Nucleus accumbens (tissue), 56 donors: ENCODE measurements at places on chromosomes 16 and 17.

DNA sequence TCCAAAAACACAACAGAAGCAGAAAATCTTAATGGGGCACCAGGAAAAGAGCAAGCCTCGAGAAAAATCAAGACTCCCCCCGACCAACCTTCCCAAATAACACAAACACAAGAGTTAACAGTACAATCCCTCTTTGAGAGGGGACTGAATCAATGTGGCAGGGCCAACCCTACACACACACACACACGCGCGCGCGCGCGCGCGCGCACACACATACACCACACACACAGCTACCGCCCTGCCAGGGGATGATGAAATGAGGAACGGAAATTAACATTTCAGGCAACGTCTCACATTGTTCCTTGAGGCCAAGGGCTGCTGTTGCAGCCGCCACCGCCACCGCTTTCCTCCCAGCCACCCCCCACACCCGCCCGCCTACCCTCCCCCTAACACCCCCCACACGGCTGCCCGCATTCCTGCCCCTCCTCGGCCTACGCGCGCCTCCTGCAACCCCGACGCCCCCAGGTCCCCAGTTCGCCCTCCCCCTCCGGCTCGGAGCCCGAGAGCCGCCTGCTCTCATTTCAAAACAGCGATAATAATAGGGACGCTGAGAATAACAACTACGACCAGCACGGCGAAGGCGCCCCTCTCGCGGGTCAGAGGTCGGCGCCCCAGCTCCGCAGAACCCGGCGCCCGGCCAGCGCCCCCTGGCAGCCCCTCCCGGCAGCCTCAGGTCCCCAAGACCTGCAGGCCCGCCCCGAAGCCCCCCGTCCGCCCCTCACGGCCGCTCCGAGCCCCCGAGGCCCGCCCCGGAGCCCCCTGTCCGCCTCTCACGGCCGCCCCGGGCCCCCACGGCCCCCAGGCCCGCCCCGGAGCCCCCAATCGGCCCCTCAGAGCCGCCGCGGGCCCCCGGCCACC is 1.1 kb downstream of the ANKRD11 start:
- DNase-seq = peak; percentile 42

DNA sequence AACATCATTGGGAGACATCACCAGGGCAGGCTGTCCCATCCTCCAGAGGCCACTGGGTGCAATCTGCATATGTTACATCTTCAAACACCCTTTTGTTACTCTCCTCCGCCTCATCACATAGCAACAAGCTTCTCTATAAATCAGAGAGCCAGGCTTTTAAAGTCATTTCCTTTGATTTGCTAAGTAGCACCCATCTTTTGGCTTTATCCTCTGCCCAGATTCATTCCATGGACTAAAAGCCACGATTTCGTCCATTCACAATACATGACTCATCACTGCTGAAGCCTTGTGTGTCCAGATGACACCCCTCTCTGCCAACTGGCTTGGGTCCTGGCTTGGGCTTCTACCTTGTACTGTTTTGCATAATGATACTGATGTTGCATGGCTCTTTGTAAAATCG is 2.0 kb upstream of the KRT38 start:
- no peak for DNase-seq

GRCh38 chr17:16929035-16929680 is 42.8 kb downstream of the TNFRSF13B start:
- no peak for DNase-seq

DNA sequence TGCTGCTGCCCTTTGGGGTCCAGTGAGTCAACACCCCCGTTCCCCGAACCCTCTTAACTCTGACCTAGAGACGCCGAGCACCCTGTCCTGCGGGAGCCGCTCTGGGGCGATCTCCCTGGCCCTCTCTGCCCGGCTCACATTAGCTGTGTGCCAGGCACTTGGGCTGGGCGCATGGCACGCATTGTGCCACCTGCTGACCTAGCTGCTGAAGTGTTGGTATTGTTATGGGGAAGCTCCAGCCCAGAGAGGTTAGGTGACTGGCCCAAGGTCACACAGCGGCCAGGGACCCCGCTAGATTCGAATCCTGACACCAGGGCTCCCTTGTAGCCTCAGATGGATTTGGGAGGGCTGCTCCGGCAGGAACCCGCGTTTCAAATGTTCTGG is 1.1 kb downstream of the HSD17B1 start:
- no peak for DNase-seq

- no peak for DNase-seq
These were observed 532.7 kb upstream of the CDH8 start for GRCh38 chr16:62568926-62569325.

DNA sequence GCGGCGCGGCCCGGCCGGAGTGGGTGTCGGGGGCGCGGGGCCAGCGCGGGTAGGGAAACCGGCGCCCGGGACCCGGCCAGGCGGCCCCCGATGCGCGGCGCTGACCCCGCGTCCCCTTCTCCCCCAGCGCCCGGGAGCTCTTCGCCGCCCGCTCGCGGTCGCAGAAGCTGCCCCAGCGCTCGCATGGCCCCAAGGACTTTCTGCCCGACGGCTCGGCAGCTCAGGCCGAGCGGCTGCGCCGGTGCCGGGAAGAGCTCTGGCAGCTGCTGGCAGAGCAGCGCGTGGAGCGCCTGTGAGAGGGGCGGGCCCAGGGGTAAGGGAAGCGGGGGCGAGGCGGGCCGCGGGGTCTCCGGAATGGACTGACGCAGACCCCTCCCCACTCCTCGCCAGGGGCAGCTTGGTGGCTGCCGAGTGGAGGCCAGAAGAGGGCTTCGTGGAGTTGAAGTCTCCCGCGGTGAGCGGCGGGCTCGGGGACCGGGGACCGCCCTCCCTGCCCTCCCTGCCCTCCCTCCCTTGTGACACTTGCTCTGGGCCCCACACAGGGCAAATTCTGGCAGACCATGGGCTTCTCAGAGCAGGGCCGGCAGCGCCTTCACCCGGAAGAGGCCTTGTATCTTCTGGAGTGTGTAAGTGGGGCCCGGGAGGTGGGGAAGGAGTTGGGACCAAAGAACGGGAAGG is 430 bp downstream of the TSEN54 start:
- no peak for DNase-seq

- no peak for DNase-seq
These were observed 15.9 kb downstream of the FAM83G start for GRCh38 chr17:18988546-18989173.

GRCh38 chr16:23895052-23895451 is 59.3 kb downstream of the PRKCB start:
- no peak for DNase-seq

- no peak for DNase-seq
These were observed 362.8 kb downstream of the PMP22 start for GRCh38 chr17:14902297-14902696.

DNA sequence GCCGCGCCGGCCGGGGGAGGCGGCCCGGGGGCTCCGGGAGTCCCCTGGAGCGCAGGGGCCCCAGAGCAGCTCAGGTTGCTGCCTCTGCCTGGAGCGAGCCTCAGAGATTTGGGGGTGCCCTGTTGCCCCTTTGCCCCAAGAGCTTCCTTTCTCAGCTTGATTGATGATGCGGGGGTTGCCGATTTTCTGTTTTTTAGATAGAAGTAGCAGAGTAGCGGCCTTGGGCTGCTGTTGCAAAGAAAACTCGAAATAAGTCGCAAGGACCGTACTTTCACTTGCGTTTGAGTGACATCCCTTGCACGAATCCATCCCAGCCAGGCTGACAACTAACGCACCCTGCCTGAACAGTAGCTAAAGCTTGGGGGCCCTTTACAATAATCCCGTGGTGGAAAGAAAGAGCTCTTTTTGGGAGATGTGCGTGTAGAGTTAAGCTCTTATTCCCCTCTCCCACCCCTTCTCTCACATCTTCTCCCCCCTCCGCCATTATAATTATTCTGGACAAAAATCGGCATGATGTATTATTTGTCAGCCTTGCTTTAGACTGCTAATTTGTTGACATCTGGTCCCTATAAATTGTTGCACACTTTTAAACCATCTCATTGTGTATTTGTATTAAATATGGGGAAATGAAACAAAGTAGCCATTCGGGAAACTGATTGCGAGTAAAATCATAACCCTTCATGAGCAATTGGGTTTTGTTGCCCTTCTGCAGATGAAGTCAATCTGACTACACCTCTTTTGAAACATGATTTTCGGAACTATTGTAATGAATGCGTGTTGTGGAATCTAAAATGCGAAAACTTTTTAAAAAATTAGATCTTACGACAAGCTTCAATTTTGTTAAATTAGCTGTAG is 873 bp downstream of the USP10 start:
- no peak for DNase-seq

- no peak for DNase-seq
These were observed 22.7 kb downstream of the HAPSTR1 start for GRCh38 chr16:9114112-9114511.

DNA sequence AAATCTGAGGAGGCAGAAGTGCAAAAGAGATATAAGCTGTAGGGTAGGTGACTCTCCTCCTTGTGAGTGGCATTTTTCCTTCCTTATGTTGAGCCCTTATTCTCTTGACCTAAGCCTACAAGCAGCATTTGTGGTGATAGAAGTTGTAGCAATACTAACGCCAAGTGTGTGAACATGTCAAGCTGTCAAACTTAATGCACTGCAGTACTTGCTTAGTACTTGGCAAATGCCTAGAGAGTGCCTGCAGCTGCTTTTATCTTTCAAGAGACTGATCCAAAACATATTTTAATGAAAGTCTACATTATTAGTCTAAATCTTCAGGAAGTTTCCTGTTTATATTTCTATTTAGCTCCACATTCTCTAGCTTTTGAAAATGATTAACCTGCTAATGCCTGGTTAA is 83.2 kb downstream of the CNTNAP4 start:
- no peak for DNase-seq

DNA sequence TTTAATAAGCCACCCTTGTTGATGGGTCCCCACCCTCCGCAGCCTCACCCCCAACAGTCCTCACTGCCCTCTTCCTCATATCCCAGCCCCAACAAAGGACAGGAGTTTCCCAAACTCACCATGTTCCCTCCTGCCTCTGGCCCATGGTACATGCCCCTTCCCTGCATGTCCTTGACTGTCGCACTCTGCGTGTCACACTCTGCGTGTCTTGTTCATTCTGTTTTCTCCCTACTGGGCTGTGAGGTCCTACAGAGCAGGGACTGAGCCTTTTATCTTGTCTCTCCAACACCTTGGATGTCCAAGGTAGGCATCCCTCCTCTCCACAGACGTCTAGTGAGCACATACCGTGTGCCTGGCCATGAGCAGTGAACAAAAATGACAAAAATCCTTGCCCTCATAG is 154.7 kb downstream of the SOCS1 start:
- no peak for DNase-seq

DNA sequence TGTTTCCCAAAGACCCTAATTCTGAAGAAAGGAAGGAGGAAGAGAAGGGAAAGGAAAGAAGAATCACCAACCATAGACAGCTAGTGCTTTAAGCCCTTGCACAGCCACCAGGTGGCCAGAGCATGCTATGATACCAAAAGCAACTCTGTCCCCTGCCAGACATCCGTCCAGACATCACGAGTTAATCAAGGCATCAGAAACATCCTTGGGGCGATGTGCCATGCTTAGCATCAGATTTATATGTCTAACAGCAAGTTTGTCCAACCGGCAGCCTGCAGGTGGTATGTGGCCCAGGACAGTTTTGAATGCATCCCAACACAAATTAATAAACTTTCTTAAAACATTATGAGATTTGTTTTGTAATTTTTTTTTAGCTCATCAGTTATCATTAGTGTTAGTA is 2.9 kb upstream of the CRYBA1 start:
- no peak for DNase-seq

- DNase-seq = no peak
These were observed 57.6 kb downstream of the YPEL2 start for GRCh38 chr17:59389066-59389465.

GRCh38 chr17:27596566-27597187 is 34.3 kb upstream of the LGALS9 start:
- no peak for DNase-seq

DNA sequence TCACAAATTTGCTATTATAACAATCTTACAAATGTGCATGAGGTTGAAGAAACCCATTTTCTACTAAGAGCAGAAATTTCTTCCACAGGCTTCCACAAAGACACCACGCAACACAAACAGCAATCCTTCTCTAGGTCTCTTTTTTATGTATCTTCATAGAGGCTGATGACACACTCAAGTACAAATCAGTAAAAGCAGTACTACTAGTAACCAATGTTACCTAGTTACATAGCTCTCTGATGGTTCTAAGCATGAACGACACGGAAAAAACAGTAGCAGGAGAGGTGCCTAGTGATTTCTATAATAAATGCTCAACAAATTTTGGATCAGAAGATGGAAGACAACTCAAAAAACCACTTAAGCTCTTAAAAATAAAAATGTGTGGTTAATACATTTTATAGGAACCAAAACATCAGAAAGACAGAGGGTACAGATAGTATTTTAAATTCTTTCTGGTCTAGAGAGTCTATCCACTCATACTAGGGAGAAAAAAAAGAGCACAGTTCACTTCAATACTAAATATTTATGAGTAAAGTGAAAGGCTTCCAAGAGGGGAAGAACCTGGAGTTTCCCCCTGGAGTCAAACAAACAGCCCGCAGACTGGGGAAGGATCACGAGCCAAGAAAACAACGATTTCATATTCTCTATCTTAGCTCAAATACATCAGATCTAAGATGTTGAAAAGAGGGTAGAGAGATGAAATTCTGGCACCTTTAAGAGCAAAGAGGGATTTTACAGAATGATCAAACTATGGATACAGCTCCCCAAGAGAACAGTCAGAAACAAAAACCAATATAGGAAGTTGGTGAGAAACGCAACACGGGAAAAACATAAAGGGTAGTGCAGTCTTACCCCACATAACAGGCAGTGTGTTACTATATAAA is 40.2 kb downstream of the SMG6 start:
- no peak for DNase-seq

DNA sequence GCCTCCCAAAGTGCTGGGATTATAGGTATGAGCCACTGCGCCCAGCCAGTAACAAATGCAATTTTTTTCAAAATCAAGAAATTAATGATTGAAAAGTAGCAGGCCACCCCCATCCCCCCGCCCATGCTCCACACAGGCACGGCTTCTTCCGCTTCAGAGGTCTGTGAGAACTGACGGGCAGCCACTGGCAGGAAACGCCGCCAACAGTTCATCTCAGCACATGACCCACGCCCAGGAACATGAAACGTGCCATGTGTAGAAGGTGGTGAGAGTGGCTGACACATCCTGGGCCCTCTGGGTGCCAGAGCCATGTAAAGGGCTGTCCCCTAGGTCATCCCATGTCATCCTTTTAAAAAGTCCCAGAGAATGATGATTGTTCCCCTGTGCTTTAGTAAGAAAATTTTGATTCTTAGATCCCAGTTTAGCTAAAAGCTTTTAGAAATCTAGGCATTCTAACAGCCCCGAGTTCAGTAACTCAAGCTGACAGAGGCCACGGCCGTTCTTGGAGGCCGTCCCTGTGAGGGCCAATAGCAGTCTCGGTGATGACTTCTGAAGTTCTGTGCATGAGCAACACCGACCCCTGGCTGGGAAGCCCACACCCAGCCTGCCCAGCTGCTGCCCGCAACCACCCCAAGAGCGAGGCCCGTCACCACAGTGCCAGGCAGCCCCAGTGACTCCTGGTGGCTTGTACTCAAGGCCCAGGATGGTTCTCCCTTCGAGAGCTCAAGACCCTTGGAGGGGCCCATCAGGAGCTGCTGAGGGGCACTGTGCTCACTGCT is 52.1 kb downstream of the KLHDC4 start:
- no peak for DNase-seq

- DNase-seq = no peak
These were observed 20.3 kb downstream of the PIMREG start for GRCh38 chr17:6464446-6465041.
